MCF 10A (cell line): ENCODE measurements at places on chromosomes 12 and 14. TPM values are rescaled to one million over a fixed set of nuclear protein-coding genes. Genes with fewer than 3 reads are reported as not detected.
A peak's percentile ranks its signal among the peaks of the same experiment; 100 is the strongest.

Gene FIGNL2
- not detected in 2 replicates for total RNA-seq

Gene MYO1H
- total RNA-seq, result not detected in 2 replicates

Gene SEL1L
- total RNA-seq, result 152 and 190 TPM in 2 replicates

DNA sequence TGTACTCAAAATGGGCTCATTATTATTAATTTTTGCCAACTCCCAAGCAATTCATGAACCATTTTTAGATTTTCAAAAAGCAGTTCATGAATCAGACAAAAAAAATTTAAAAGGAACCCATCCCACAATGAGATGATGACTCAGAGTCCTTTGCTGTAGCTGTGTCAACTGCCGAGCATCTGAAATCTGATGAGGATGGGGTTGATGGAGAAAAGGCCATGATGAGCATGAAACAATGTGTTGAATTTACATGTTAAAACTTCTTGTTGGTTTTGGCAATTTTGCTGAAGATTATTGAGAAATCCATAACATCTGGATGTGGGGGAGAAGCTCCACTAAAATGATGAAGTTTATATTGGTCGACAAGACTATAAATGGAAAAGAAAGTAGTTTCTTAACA, 378.0 kb downstream of the FOXG1 start:
- no peak for DNase-seq

DNA sequence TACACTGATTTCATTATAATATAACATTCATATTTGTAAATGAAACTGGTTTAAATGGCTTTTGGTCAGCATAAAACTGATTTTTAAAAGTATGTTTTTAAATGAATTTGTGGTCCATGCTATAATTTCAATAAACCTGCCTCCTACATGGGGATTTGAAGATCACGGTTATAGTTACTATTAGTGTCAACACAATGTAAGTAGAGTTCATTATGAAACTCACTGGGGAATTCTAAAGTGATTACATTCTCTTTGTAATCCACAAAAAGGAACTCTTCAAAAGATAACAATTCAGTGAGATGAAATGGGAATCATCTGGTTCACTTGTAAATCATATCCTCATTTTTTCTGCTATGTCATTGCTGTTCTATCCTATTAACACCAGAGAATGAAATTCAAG, 204.5 kb upstream of the G2E3 start:
- no peak for DNase-seq

Gene LRRIQ1
- total RNA-seq, result 0.70 and 1.5 TPM in 2 replicates

DNA sequence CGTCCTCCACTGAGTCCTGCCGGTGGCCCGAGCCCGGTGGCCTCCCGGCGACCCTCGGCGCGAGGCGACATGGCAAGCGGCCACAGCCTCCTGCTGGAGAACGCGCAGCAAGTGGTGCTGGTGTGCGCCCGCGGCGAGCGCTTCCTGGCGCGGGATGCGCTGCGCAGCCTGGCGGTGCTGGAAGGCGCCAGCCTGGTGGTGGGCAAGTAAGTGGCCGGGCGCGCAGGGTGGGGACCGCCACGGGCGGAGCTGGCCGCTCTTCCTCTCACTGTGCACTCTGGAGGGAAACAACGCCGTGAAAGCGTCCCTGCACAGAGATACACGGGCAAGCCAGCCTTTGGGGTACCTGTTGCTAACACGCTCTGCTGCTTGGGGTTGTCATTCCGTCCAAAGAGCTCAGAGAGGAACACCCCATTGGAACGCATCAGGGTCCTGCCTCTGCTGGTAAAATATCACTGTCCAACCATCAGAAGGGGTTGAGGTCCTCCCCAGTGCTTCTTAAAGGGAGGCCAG, at the start of gene AMDHD1:
Gene AMDHD1, plus strand, starts transcription at position 2 of the 513 bp plus-strand sequence. Its CDS starts 68 bp downstream, at position 70.
- peak; percentile 42 for DNase-seq

DNA sequence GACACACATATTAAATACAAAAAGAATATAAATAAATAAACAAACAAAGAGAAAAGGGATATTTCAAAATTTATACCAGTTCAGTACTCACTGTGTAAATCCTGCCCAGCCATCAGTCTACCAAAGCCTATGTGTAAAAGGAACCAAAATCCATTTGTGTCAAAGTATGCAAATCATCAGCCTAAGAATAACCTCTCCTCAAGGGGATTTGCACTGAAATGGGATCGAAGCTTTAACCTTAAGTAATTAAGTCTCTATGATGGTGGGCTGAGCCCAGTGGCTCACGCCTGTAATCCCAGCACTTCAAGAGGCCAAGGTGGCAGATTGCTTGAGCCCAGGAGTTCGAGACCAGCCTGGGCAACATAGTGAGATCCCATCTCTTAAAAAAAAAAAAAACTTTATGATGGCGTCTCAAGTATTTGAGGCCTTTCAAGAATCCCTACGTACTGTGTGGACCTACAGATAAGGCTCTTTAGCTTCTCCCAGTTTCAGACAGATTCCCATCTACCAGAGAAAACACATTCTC, 57.8 kb upstream of the METAP2 start:
- no peak for DNase-seq

- no peak for DNase-seq
Measured at GRCh38 chr14:48703728-48704467, 882.3 kb downstream of the RPS29 start.

Gene CBLN3
- total RNA-seq, result 2.4 TPM in 2 replicates

Gene TPH2
- total RNA-seq, result not detected in 2 replicates

DNA sequence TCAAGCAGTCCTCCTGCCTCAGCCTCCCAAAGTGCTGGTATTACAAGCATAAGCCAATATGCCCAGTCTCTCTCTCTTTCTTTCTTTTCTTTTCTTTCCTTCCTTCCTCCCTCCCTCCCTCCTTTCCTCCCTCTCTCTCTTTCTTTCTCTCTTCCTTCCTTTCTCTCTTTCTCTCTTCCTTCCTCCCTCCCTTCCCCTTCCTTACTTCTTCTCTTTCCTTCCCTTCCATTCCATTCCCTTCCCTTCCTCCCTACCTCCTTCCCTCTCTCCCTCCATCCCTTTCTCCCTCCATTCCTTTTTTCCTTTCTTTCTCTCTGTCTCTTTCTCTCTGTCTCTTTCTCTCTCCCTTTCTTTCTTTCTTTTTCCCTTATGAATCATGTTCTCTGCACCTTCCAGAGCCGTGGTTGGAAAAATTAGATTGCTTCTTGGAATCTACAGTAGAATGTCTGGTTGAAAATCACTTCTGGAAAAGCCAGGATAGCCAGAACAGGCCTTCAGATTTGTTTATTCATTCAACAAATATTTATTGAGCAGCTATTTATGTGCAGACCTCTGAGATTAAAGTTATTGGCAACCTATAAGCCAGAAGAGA, 68.4 kb upstream of the ARHGAP5 start:
- no peak for DNase-seq

GRCh38 chr14:93619176-93619793, 169.0 kb downstream of the PRIMA1 start:
- DNase-seq, result peak; percentile 56

GRCh38 chr12:49803693-49804450, 24.3 kb downstream of the NCKAP5L start:
- no peak for DNase-seq

- no peak for DNase-seq
Measured at GRCh38 chr14:105005929-105006830, 14.7 kb downstream of the CDCA4 start.

DNA sequence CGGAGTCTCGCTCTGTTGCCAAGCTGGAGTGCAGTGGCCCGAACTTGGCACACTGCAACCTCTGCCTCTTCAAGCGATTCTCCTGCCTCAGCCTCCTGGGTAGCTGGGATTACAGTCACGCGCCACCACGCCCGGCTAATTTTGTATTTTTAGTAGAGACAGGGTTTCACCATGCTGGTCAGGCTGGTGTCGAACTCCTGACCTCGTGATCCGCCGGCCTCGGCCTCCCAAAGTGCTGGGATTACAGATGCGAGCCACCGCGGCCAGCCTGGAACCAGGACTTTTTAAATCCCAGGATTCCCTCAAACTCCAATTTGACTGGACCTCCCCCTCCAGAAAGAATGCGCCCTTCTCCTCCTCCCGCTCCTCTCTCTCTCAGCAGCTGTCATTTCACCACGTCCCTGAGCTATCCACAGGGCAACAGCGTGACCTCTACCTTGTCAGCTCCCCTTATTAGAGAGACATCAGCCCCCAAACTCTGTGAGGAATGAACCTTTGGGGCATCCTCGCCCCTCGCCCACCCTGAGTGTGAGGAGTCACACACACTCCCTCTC, 2.0 kb downstream of the ESYT1 start:
- DNase-seq, result no peak

- DNase-seq, result no peak
Measured at GRCh38 chr14:103286460-103286859, 47.6 kb upstream of the EIF5 start.

Gene E2F7
- total RNA-seq, result 23.5 and 34.4 TPM in 2 replicates

DNA sequence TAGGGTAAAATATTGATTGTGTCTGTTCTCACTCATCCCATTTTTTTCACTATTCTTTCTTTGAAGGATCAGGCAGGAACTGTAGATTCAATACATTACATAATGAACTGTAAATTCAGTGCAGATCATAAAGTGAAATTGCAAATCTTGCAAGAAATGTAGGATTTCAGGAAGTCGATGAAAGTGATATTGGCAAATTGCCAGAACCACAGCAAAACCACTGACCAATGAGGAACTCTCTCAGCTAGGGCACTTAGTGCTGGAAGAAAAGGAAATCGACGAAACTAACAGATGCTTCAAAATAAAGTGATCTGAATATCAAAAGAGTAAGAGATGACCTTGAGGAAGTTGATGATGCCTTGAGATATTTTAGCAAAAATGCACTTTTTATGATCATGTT, 157.6 kb downstream of the AACS start:
- DNase-seq, result no peak

DNA sequence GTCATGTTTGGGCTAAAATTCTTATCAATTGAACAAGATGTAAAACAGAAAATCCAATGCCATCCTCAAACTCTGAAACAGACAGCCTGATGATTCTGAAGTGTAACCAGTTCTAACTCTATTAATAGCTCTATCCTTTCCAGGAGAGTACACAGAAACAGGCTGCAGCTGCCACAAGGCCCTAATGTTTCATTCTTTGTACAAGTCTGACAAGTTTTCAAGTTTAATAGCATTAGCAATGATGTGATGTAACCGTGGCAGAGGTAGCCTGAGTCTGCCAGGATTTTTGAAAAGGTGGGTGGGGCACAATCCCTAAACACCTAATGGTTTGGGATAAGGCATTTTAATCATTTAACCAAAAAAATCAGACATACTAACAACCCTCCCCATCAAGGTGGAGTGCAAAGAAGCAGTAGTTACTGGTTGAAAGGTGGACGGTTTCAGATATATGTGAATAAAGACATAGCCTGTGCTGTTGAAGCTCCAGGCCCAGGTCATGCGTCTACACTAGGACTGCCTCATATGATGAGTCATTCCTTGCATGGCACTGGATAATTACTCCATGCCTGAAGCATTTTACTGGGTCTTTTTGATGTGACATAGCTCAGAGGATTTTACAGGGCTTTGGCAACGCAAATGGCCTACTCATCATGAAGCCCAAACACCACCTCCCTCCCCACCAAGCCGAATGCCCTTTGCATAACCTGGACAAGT, 145.1 kb upstream of the GRIP1 start:
- DNase-seq, result peak; percentile 69

- DNase-seq, result no peak
Measured at GRCh38 chr12:74509886-74510285, 27.7 kb upstream of the ATXN7L3B start.

DNA sequence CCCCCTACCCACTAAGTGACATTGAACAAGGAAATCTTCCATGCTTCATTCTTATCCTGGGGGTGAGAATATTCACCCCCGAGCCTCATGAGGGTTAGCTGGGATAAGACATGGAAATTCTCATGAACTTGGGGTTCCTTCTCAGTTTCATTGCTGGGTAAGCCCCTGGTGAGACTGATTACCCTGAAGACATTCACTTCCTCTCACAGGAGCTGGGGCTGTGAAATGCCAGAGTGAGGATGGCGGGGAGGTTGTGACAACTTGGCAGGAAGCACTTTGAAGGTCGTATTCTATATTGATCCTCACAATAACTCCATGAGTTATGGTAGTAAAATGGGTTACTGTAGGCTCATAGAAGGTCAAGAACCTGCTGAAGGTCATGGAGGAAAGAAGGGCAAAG, 43.5 kb downstream of the ESRRB start:
- no peak for DNase-seq

GRCh38 chr14:98955036-98955740, 316.8 kb downstream of the BCL11B start:
- DNase-seq, result no peak

DNA sequence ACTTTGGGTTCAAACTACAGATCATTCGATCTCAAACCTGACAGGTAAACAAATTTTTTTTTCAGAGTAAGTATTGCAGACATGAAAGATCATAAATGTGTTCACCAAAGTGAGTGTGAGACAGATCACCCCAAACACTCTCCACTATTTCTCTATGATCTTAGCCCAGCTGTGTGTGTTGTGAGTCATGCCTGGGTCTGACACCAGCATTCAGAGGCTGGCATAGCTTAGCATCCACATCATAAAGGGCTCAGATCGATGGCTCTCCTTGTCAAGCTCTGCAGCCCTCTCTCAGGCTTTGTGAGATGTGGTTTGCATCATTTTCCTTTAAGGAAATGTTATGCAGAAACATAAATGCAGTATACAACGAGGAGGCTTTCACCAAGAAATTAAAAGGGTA, 164.9 kb downstream of the ETV6 start:
- peak; percentile 42 for DNase-seq

- no peak for DNase-seq
Measured at GRCh38 chr12:43883748-43884147, 47.9 kb downstream of the TMEM117 start.

Gene TROAP
- 30.8 and 41.9 TPM in 2 replicates for total RNA-seq

- DNase-seq, result peak; percentile 61
Measured at GRCh38 chr12:80598004-80598606, 109.3 kb upstream of the MYF6 start.
